Upper lobe of left lung (tissue), 6 donors: ENCODE measurements at places on chromosomes 4 and X. TPM values are rescaled to one million over a fixed set of nuclear protein-coding genes. Genes with fewer than 3 reads are reported as not detected.

The LANCL3 gene
- 1.0 TPM for total RNA-seq

The TCEANC gene
- 8.9 TPM for total RNA-seq

The PPEF2 gene
- total RNA-seq = not detected

DNA sequence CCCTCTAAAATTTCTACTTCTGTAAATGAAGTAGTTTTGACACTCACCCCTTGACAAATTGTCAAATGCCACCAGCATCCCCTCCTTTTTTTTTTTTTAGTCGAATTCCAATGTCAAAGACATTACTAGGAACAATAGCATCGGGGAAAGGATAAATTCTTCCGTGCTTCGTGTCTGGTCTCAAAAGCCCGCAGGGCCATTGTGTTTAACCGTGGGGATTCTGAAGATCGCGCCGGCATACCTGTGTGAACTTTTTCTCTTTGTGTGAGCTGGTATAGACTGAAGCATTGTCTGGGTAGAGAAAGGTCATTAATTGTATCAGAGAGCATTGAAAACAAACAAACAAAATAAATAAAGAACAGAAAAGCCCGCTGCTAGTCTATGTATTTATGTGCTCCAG lies 313.9 kb downstream of the ASMT start:
- DNase-seq = no peak
